ENCODE measurements at places on chromosomes 7 and 10. TPM values are rescaled to one million over a fixed set of nuclear protein-coding genes. Genes with fewer than 3 reads are reported as not detected.

- H3K27ac ChIP-seq, result no peak overlapping the region
- peaks cover 1% of the 10 kb centered on the region for H3K27me3 ChIP-seq
- no peak overlapping the region for H3K4me3 ChIP-seq
- DNase-seq, result no peak
- peaks cover 9% of the 10 kb centered on the region for H3K4me1 ChIP-seq
- no peaks in the 10 kb centered on the region for H3K36me3 ChIP-seq
Measured at GRCh38 chr7:140923358-140924006, 1.2 kb downstream of the BRAF start.

- H3K27ac ChIP-seq, result peak overlapping the region; percentile 72
- H3K4me1 ChIP-seq, result peaks cover 65% of the 10 kb centered on the region
- H3K36me3 ChIP-seq, result no peaks in the 10 kb centered on the region
- DNase-seq, result no peak
Measured at GRCh38 chr7:147771344-147771743, 819.2 kb upstream of the C7orf33 start.

DNA sequence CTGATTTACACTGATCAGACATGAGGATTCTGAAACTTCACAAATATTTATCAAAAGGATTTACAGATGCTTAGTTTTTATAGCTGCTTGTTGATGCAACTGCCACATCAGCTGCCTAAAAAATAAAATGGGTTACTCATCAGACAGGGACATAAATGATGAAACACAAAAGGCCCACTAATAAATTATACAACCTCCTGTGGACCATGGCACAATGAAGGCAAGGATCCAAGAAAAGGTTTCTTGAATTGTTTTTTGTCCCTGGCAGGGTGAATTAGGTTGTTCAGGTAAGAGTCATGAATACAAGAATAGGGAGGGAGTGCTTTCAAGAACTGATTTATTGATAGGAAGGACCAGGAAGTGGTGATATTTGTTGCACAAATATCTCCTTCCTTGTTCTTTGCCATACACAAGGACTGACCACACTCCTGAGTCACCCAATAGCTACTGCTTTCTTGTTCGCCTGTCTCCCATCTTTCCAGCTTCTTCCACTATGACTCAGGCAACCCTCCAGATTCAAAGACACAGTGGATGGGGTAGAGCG, 234.5 kb downstream of the AHR start:
- no peaks in the 10 kb centered on the region for H3K4me1 ChIP-seq
- H3K4me3 ChIP-seq, result no peak overlapping the region
- no peak for DNase-seq
- H3K36me3 ChIP-seq, result no peaks in the 10 kb centered on the region

MYOF gene
- total RNA-seq, result 4.0 TPM

DNA sequence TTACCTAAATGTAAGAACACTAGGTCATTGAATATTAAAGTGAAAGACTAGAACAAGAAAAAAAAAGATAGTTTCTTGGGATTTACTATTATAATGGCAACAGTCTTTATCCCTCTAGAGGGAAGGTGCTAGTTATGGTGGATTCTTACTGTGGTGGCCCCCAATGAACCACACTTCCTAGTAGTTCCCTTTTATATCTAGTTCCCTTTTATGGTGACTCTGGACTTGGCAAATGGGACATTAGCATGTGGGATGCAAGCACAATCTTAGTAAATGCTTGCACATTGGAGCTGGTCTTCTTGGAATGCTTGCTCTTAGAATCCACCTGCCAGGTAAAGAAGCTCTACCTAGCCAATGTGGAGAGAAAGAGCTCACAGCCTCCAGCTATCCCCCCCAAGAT, 430.2 kb downstream of the LRMDA start:
- H3K4me3 ChIP-seq, result no peak overlapping the region
- no peak overlapping the region for H3K27ac ChIP-seq

ZNF467 gene
- total RNA-seq, result 1.9 TPM

DNA sequence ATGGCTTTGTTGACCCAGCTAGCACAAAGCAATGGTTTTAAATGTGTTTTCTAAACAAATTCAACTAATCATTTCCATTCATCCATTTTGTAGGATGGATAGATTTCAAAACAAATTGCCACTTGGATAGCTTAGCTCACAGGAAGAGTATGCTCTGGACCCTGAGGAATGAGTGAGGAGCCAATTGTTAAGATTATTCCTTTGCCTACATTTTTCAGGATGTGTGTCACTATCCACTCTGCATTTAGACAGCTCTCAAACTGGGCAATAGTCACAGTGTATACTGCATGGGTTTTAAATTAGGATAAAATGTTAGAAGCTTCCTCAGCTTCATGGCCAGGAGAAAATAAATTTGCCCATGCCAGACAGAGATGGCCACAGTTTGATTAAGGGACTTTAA, 605.6 kb upstream of the TEX47 start:
- H3K27ac ChIP-seq, result no peak overlapping the region
- no peaks in the 10 kb centered on the region for H3K4me1 ChIP-seq
- DNase-seq, result no peak
- no peak overlapping the region for H3K4me3 ChIP-seq
- no peaks in the 10 kb centered on the region for H3K27me3 ChIP-seq
- no peaks in the 10 kb centered on the region for H3K36me3 ChIP-seq

DNA sequence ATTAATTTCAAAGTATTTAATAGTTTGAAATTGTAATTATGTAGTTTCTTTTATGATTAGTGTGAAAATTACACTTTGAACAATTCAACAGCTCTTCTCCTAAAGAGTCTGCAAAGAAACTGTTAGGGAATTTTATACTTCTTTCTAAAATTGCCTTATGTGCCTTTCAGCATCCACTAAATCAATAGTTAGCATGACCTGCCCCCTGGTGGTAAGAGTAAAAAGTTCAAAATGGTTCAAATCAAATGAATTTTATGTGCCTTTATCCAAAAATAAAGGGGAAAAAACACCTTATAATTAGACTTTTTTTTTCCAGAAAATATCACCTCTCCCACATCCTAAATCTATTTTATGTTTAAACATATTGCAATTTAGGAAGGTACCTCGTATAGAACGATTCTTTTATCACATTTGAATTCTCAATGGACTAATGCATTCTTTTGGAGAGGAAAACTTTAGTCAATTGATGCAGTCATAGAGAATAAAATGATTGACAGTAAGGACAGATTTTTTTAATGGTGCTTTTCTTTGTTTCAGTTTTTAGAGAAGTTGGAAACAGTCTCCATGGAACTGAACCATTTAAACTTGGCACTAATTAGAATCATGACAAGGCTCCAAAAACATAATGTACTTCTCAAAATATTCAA, 163.7 kb downstream of the SEMA3D start:
- no peaks in the 10 kb centered on the region for H3K27me3 ChIP-seq
- DNase-seq, result peak; percentile 52
- H3K27ac ChIP-seq, result no peak overlapping the region
- H3K36me3 ChIP-seq, result peaks cover 3% of the 10 kb centered on the region
- H3K4me1 ChIP-seq, result peaks cover 13% of the 10 kb centered on the region
- no peak overlapping the region for H3K4me3 ChIP-seq

IKZF1 gene
- total RNA-seq, result 8.5 TPM

Measured in neural crest cell (in vitro differentiated cells).